ENCODE measurements at places on chromosomes 3 and 15. TPM values are rescaled to one million over a fixed set of nuclear protein-coding genes. Genes with fewer than 3 reads are reported as not detected.

GOLGA8M gene
- total RNA-seq = not detected

PLAAT1 gene
- total RNA-seq = 0.61 TPM

USP50 gene
- not detected for total RNA-seq

OR5K4 gene
- not detected for total RNA-seq

C2CD4B gene
- not detected for total RNA-seq

TMCO5A gene
- not detected for total RNA-seq

FMN1 gene
- total RNA-seq = 1.7 TPM

CCDC71 gene
- total RNA-seq = 22.3 TPM

ARPP21 gene
- total RNA-seq = not detected

KCNMB2 gene
- not detected for total RNA-seq

VILL gene
- 1.8 TPM for total RNA-seq

CD200 gene
- 23.7 TPM for total RNA-seq

SLC33A1 gene
- 52.7 TPM for total RNA-seq

C3orf49 gene
- total RNA-seq = not detected

RAD51 gene
- 1.5 TPM for total RNA-seq

KBTBD12 gene
- not detected for total RNA-seq

CCDC9B gene
- 67.3 TPM for total RNA-seq

GOLGA6D gene
- total RNA-seq = not detected

NANOGP8 gene
- total RNA-seq = not detected

BSN gene
- total RNA-seq = under 0.01 TPM

TEX55 gene
- not detected for total RNA-seq

HRG gene
- under 0.01 TPM for total RNA-seq

CSPG4 gene
- total RNA-seq = 2.9 TPM

TRH gene
- not detected for total RNA-seq

BTLA gene
- not detected for total RNA-seq

ZNF660 gene
- total RNA-seq = 0.51 TPM

SLC24A5 gene
- not detected for total RNA-seq

SLC25A20 gene
- total RNA-seq = 9.2 TPM

TFRC gene
- 68.8 TPM for total RNA-seq

OR5K2 gene
- not detected for total RNA-seq

LIPC gene
- total RNA-seq = not detected

LIPH gene
- 0.50 TPM for total RNA-seq

CMC1 gene
- 19.3 TPM for total RNA-seq

PLA2G4D gene
- 0.19 TPM for total RNA-seq

ZNF148 gene
- total RNA-seq = 32.8 TPM

AHSG gene
- 0.67 TPM for total RNA-seq

ZNF385D gene
- total RNA-seq = 8.9 TPM

RASL12 gene
- not detected for total RNA-seq

RBP2 gene
- total RNA-seq = not detected

RARB gene
- total RNA-seq = 8.2 TPM

LPCAT4 gene
- 9.5 TPM for total RNA-seq

RLBP1 gene
- total RNA-seq = not detected

PLSCR1 gene
- 23.0 TPM for total RNA-seq

FANCD2 gene
- total RNA-seq = 15.1 TPM

NUP210 gene
- 0.83 TPM for total RNA-seq

TGM4 gene
- total RNA-seq = 0.33 TPM

DLEC1 gene
- 0.17 TPM for total RNA-seq

GLCE gene
- 10.0 TPM for total RNA-seq

STARD9 gene
- total RNA-seq = 4.1 TPM

MORC1 gene
- total RNA-seq = not detected

SIN3A gene
- total RNA-seq = 37.7 TPM

C2CD4A gene
- total RNA-seq = not detected

MUC20 gene
- total RNA-seq = 0.64 TPM

RBMS3 gene
- total RNA-seq = 51.5 TPM
